ENCODE measurements at places on chromosomes 7 and 10.
A peak's percentile ranks its signal among the peaks of the same experiment; 100 is the strongest.

DNA sequence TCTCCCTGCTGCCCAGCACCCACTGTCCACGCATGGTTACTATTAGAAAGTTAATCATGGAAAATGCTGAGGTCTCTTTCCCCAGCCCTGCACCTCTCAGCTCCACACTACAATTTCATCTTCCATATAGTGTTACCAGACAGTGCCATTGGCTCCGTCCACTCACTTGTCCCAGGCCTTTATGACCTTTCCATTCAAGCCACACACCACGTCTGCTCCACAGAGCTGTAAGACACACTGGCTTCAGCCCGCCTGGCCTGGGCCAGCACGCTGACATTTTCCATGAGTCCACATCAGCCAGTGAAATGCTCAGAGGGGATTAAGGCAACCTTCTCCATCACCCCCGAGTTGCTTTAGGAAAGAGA, 118.7 kb downstream of the KCNMA1 start:
- H3K4me1 ChIP-seq = no peaks in the 10 kb centered on the region
- no peak for DNase-seq
- no peak overlapping the region for H3K4me3 ChIP-seq

DNA sequence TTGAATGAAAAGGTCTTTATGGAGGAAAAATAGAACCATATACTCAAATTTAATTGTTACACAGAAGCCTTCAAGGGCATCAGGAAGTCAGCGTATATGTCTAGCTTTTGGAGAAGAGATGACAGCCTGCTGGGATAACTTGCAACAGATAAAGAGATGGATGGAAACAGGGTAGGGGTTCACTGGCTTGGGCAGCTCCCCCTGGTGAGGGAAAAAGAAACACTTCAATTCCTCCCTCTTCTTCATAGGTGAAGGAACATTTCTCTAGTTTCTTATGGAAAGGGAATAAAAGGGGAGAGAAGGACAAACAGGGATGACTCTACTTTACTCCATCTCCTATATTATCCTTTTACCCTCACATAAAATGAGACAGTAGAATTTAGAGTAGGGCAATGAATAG, 635.7 kb downstream of the PHTF2 start:
- H3K27ac ChIP-seq = no peak overlapping the region
- no peaks in the 10 kb centered on the region for H3K36me3 ChIP-seq
- H3K4me1 ChIP-seq = no peaks in the 10 kb centered on the region
- DNase-seq = no peak
- H3K4me3 ChIP-seq = no peak overlapping the region

DNA sequence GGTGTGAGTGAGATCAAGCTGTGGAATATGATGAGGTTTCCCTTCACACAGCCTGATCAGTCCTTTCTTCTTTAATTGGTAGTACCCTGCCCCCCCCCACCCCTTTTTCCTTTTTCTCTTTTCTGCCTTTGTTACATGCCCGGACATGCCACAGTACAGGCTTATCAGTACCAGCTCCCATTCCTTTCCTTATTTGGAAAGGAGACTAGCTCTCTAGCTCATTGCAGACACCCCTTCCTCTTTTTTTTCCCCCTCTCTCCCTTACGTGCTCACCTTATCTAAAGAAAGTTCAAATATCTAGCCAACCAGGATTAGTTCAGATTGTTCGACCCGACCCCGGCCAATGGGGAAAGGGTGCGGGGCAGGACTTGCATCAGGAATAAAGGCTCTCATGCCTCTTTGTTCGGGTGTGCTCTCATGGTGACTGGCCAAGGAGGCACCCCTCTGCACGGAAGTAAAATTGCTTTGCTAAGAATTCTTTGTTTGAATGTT, 230.4 kb downstream of the ACTR3B start:
- H3K27ac ChIP-seq = no peak overlapping the region
- no peaks in the 10 kb centered on the region for H3K4me1 ChIP-seq
- no peaks in the 10 kb centered on the region for H3K36me3 ChIP-seq
- DNase-seq = no peak
- no peak overlapping the region for H3K4me3 ChIP-seq
- H3K27me3 ChIP-seq = peaks cover 9% of the 10 kb centered on the region

GRCh38 chr10:20870834-20871233, 26.3 kb downstream of the NEBL start:
- H3K27ac ChIP-seq = no peak overlapping the region
- DNase-seq = no peak
- no peaks in the 10 kb centered on the region for H3K27me3 ChIP-seq
- no peaks in the 10 kb centered on the region for H3K4me1 ChIP-seq
- H3K36me3 ChIP-seq = no peaks in the 10 kb centered on the region

DNA sequence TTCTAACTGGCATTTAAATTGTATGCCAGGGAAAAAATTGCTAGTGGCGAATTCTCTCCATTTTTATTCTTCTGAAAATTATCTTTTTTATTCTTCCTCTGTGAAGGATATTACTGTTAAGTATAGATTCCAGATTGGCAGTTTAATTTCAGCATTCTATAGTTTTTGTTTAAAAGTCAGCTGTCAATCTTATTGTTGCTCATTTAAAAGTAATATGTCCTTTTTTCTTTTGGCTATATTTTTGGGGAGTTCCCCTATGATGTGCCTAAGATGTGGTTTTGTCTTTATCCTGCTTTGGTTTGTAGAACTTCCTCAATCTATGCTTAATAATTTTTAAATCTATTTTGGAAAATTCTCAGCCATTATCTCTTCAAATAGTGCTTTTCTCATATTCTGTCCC, 135.9 kb downstream of the ARHGAP12 start:
- no peak overlapping the region for H3K4me3 ChIP-seq
- H3K27me3 ChIP-seq = peaks cover 10% of the 10 kb centered on the region
- no peak for DNase-seq

- no peak overlapping the region for H3K4me3 ChIP-seq
- H3K27ac ChIP-seq = no peak overlapping the region
- H3K27me3 ChIP-seq = peaks cover 49% of the 10 kb centered on the region
- DNase-seq = no peak
- H3K4me1 ChIP-seq = no peaks in the 10 kb centered on the region
Measured at GRCh38 chr10:71090801-71091200, 121.6 kb upstream of the UNC5B start.

DNA sequence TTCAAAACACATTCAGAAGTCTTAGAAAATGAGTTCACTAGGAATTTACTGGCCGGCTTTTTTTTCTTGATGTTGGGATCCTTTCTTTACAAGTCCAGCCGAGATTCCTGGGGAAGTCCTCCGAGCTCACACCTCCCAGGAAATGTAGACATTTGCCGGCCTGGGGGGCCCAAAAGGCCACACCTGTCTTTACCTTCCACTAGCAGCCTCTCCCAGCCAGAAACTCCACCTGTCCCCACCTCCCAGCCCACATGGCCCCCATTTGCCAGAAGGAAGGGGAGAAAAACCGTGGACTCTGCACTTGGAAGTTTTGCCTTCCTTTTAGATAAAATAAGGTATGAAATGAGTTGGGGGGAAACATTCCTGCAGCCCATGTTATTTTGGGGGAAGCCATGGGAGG, 27.6 kb upstream of the EMX2 start:
- H3K4me3 ChIP-seq = no peak overlapping the region
- no peaks in the 10 kb centered on the region for H3K36me3 ChIP-seq
- H3K4me1 ChIP-seq = no peaks in the 10 kb centered on the region
- no peak overlapping the region for H3K27ac ChIP-seq
- DNase-seq = no peak
- peaks cover 100% of the 10 kb centered on the region for H3K27me3 ChIP-seq

DNA sequence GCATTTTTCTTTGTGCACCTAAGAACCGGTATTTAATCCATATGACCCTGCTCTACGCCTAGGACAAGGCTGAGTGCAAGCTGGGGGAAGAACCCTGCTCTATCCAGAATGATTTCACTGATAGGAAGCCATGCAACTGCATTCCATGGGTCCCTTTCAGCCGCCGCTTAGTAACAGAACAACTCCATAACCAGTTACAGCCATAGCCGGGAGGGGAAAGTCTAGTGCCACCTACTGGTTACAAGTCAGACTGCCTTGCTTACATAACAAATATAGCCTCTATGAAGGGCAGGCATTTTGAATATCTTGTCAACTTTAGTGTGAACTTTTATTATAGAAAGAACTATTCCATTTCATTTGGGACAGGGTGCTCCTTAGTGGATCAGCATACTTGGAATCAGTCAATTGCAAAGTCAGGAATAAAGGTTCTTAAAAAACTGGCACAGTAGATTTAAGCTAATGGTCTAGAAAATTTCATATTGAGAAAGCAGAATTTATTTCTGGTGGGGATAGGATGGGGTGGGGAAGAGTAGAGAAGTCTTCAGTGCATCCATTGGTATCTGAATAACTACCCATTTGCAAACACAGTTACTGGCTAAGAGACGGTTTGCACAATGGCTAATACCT, 521.7 kb downstream of the ADRA2A start:
- no peak overlapping the region for H3K4me3 ChIP-seq
- H3K27ac ChIP-seq = no peak overlapping the region
- H3K36me3 ChIP-seq = no peaks in the 10 kb centered on the region
- DNase-seq = no peak
- peaks cover 12% of the 10 kb centered on the region for H3K27me3 ChIP-seq

DNA sequence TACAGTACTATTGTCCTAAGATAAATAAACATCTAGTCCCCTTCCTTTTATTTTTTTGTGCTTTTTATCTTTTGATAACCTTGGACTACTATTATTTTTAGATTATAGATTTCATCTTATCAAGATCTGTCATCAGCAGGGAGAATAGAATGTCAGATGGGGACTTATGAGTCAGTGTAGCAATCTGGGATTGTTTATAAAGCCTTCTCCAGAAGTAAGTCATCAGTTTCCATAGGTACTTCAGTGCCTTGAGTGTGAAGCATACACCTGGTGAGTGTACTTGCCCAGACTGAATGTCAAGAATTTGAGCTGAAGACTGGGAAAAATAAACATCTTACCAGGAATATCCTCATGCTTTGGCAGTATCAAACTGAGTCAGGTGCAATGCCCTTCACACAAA, 2.1 kb downstream of the CASD1 start:
- no peaks in the 10 kb centered on the region for H3K27me3 ChIP-seq
- no peak for DNase-seq
- no peak overlapping the region for H3K27ac ChIP-seq
- H3K4me3 ChIP-seq = peak overlapping the region; percentile 12
- peaks cover 47% of the 10 kb centered on the region for H3K4me1 ChIP-seq

GRCh38 chr10:128062331-128062880, 63.8 kb downstream of the MKI67 start:
- H3K4me3 ChIP-seq = peak overlapping the region; percentile 68
- peaks cover 68% of the 10 kb centered on the region for H3K36me3 ChIP-seq
- peaks cover 92% of the 10 kb centered on the region for H3K4me1 ChIP-seq
- DNase-seq = no peak

DNA sequence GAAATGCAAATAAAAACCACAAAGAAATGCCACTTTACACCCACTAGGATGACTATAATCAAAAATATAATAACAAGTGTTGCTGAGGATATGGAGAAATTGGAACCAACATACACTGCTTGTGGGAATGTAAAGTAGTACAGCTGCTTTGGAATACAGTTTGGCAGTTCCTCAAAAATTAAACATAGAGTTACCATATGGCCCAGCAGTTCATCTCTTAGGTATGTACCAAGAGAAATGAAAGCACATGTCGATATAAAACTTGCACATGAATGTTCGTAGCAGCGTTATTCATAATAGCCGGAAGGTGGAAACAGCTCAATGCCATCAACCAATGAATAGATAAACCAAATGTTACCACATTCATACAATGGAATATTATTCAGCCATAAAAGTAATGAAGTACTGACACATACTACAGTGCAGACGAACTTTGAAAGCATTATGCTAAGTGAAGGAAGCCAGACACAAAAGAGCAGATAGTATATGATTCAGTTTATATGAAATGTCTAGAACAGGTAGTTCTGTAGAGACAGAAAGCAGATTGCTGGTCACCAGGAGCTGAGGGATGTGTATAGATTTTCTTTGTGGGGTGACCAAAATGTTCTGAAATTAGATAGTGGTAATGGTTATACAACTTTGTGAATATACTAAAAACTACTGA, 12.4 kb downstream of the BCAP29 start:
- peaks cover 11% of the 10 kb centered on the region for H3K36me3 ChIP-seq
- H3K27ac ChIP-seq = no peak overlapping the region
- DNase-seq = no peak
- no peak overlapping the region for H3K4me3 ChIP-seq
- H3K27me3 ChIP-seq = no peaks in the 10 kb centered on the region

- H3K27ac ChIP-seq = no peak overlapping the region
- no peak for DNase-seq
- H3K36me3 ChIP-seq = no peaks in the 10 kb centered on the region
Measured at GRCh38 chr10:79152423-79152817, 83.7 kb downstream of the ZMIZ1 start.

DNA sequence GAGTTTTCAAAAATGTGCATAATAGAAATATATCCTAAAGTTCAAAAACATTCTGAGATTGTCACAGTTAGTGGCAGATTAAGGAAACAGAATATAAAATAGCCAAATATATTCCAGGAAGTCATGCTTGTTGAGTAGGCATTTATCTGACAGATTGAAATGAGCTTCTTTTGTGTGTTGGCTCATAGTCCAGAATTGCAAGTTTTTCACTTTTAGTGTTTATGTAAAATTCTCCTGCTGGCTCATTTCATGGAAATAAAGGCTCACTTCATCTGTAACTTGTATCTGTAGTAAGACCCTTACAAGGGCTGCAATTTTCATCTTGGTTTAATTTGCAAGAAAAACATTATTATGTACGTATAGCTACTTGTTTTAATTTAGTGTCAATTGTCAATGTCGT, 93.5 kb downstream of the MCU start:
- H3K4me3 ChIP-seq = no peak overlapping the region
- peaks cover 14% of the 10 kb centered on the region for H3K4me1 ChIP-seq
- no peak overlapping the region for H3K27ac ChIP-seq
- no peaks in the 10 kb centered on the region for H3K36me3 ChIP-seq
- DNase-seq = no peak

DNA sequence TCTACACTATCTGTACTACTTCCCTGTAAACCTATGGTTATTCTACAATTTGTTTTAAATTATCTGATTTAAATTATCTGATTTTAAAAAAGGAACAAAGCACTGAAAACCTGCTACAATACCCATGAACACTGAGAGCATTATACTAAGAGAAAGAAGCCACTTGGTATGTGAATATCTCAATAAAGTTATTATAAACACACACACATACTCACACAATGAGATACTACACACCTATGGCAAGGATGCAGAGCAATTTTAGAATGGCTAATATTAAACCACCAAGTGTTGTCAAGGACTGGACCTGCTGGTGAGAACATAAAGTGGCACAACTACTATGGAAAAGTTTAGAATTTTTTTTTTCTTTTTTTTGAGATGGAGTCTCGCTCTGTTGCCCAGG, 82.7 kb downstream of the IGF2BP3 start:
- H3K4me3 ChIP-seq = no peak overlapping the region
- H3K4me1 ChIP-seq = no peaks in the 10 kb centered on the region
- DNase-seq = no peak
- H3K27me3 ChIP-seq = peaks cover 32% of the 10 kb centered on the region
- no peak overlapping the region for H3K27ac ChIP-seq
- H3K36me3 ChIP-seq = no peaks in the 10 kb centered on the region

DNA sequence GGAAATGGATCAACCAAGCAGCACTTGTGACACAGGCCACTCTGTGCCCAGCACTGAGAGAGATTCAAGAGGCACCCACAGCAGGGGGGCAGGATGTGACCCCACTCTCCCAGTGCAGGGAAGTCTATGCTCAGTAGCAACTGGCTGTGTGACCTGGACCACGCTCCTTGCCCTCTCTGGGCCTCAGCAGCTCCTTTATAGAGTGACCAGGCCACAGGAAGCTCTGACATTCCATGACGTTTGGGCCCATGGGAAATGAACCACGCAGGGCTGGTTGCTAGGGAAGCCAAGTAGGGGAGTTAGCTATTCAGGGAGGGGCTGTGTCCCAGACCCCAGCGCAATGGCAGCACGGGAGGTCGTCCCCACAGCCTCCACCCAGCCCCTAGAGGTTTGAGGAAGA, 232.6 kb downstream of the USP6NL start:
- H3K27me3 ChIP-seq = peaks cover 9% of the 10 kb centered on the region
- H3K36me3 ChIP-seq = peaks cover 3% of the 10 kb centered on the region
- no peak overlapping the region for H3K27ac ChIP-seq

GRCh38 chr7:34073676-34074075, 168.3 kb downstream of the BMPER start:
- peaks cover 10% of the 10 kb centered on the region for H3K27me3 ChIP-seq
- H3K36me3 ChIP-seq = peaks cover 2% of the 10 kb centered on the region
- no peak overlapping the region for H3K4me3 ChIP-seq

All from central memory CD8-positive, alpha-beta T cell (primary cell).